ENCODE measurements at places on chromosomes 5 and 9.

- no peak for DNase-seq
Observed at GRCh38 chr9:136764301-136764891, at the start of gene LCN15. LCN15 (minus strand) TSS chr9:136764518; CDS start chr9:136764488, 30 bp downstream.

DNA sequence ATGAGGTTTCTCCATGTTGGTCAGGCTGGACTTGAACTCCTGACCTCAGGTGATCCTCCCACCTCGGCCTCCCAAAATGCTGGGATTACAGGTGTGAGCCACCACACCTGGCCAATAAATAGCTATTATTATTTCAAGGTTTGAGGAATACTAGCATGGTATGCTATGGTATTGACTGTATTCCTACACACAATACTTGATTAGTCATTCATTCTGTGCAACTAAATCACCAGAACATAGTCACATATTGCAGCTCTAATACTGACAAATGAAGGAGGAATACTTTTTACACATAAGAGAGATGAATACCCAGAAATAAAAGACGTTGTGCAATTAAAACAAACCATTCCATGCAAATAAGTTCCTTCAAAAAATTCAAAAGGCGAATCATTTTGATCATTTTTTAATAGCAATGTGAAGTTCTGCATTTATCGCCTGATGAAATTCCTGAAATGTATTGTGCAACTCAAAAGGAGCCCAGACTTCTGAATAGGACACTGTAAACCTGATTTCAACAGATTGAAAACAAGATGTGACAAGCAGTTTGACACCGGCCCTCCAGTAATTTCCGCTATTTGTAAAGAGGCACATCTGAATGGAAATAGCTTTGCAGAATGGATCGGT lies 687.4 kb upstream of the SEMA6A start:
- DNase-seq, result no peak

GRCh38 chr9:85283421-85283820 lies 458.3 kb downstream of the AGTPBP1 start:
- no peak for DNase-seq

DNA sequence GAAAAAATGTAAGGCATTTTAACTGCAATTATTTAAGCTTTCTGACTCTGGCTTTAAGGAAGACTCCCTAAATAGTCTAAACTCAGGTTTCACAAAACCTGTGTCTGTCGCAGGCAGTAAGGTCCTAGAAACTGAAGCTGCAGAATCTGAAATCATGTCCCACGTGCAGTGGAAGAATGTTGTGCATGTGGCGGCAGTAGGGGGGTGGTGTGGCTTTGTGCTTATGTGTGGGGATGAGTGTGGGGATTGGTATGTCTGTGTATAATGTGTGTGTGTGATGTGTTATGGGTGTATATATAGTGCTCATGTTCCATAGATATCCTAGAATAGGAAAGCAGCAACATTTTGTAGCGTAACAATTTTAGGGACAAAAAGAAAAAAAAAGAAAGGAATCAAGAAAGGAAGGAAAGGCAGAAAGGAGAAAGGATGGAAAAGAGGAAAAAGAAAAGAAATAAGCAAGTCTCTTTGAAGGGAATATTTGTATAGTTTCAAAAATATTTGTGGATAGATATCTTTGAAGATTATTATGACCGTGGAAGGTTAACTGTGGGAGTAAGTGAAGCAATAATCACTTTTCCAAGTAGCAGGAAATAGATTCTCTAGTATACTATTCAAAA lies 6.6 kb downstream of the ANKDD1B start:
- no peak for DNase-seq

GRCh38 chr5:176823869-176824412 lies 13.6 kb downstream of the UNC5A start:
- no peak for DNase-seq

DNA sequence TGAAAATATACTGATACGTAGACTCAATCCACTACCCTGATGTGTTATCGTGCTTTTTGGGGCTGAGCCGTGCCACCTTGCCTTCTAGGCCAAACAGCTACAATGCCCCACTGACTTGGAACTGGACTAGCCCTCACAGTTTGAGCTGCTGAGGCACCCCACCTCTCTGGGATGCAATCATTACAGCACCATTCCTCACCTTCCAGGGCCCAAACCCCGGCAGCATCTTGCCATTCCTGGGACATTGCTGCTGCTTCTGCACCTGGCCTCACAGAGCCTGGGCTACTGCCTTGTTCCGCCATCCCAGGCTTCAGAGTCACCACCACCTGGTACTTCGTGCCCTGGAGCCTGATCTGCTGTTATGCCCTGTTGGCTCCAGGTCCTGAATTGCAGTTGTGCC lies 89.5 kb upstream of the SNCAIP start:
- no peak for DNase-seq

DNA sequence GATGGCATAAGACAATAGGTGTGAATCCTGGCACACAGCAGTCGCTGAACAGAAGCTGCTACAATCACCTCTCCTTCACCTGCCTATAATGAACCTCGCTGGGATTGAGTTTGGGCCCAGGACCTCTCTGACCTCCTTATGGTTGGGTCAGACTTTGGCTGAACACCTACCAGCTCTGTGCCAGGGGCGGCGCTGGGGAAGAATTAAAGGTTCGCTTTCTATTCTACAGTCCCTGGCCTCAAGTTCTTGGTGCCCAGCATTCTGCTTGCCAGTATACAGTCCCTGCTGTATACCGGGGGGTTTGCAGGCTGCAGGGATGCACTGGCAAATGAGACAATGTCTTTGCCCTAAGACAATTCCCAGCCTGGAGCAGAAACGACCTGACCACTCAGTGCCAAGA lies 895 bp upstream of the STRBP start:
- DNase-seq, result no peak

DNA sequence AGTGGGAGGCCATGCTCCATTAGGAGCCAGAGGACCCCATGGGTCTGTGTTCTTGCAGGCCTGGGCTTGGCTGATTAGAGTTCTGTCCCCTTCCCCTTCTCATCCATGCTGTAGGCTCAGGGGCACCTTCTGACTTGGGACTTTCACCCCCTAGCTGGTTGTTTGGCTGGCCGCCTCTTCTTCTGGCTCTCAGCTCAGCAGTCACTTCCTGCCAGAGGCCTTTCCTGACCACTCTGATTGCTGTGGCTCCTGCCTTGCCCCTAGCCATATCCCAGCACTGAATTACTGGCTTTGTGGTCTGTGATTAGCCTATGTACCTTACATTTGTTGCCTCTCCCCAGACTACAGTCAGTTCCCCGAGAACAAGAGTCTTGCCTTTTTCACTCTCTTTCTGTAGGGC lies 14.6 kb downstream of the ENTREP1 start:
- no peak for DNase-seq

DNA sequence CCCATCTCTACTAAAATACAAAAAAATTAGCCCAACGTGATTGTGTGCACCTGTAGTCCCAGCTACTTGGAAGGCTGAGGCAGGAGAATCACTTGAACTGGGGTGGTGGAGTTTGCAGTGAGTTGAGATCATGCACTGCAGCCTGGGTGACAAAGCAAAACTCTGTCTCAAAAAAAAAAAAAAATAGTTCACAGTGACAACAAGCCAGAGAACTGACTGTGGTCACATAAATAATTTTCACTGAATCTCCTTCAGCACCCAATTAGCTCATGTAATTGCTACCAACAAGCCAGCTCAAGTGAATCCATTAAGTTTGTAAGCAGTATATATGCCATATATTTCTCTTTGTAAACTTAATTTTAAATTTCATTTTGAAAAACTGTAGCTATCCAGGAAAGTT lies 14.5 kb upstream of the AFAP1L1 start:
- DNase-seq, result no peak

- no peak for DNase-seq
Observed at GRCh38 chr9:20804489-20805250, 120.6 kb downstream of the FOCAD start.

DNA sequence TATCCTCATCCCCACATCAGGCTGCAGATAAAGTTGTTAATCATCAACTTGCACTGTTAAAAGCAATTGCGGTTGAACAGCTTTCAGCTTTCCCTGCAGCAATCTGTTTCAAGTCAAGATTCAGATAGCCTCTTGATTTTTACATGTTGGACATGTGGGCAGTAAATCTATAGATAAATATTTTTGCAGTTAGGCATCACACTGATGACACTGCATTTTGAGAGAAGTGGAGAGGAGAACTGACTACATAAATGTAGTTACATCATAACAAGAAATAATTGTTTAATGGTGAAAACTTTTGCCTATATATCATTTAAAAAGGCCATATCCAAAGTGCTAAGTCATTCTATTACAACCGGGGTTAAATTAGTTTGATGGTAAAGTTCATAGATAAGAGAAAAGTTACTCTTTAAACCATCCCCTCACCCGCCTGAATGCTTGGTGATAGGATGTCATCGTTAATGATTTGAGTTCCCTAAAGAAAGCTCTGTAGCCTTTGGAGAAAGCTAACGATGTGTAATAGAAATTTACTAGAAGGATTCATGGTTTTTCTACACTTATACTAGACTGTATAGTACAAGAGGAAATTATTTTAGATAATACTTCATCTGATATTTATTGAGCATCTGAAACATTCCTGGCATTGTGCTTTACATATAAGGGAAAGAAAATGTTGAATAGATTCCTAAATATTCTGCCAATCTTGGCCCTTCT lies 30.8 kb upstream of the ALDH1A1 start:
- DNase-seq, result no peak

DNA sequence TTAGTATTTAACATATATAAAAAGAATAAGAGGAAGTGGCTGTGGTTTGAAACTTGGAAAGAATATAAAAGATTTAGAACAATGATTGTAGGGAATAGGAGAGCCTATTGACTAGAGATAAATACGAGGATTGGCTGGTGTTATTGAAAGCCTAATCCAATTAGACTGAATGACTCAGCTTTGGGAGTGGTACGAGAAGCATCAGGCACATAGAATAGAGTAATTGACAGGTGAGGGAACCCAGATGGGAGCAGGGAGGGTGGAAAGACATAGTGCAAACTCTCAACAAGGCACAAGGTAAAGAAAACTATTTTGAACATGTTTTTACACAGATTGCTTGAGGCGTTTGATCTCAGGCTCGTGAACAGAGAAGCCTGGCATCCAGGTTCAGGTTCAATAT lies 338.9 kb upstream of the KLF9 start:
- DNase-seq, result no peak

GRCh38 chr5:132456296-132456986 lies 34.1 kb downstream of the IRF1 start:
- no peak for DNase-seq

GRCh38 chr9:133777871-133778270 lies 39.7 kb upstream of the SARDH start:
- no peak for DNase-seq

- DNase-seq, result no peak
Observed at GRCh38 chr5:148927307-148927946, 101.0 kb downstream of the ADRB2 start.

GRCh38 chr5:15452781-15453180 lies 47.2 kb upstream of the FBXL7 start:
- DNase-seq, result no peak

DNA sequence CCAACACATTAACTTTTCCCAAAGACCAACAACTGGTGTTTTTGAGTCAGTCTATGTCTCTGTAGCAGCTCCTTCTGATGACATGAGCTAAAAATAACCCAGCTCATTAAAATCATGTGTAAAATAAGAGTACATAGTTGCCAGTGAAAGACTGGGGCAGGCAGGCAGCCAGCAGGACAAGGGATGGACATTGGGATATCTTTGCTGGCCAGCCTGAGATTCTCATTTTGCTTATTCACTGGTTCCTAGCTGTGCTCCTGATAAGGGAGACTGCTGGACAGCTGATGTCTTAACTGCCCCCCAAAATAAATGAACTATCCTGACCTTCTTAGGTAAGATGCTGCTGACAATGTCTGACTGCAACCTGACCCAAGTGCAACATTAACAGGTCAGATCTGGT lies 33.9 kb downstream of the EPB41L4B start:
- no peak for DNase-seq

DNA sequence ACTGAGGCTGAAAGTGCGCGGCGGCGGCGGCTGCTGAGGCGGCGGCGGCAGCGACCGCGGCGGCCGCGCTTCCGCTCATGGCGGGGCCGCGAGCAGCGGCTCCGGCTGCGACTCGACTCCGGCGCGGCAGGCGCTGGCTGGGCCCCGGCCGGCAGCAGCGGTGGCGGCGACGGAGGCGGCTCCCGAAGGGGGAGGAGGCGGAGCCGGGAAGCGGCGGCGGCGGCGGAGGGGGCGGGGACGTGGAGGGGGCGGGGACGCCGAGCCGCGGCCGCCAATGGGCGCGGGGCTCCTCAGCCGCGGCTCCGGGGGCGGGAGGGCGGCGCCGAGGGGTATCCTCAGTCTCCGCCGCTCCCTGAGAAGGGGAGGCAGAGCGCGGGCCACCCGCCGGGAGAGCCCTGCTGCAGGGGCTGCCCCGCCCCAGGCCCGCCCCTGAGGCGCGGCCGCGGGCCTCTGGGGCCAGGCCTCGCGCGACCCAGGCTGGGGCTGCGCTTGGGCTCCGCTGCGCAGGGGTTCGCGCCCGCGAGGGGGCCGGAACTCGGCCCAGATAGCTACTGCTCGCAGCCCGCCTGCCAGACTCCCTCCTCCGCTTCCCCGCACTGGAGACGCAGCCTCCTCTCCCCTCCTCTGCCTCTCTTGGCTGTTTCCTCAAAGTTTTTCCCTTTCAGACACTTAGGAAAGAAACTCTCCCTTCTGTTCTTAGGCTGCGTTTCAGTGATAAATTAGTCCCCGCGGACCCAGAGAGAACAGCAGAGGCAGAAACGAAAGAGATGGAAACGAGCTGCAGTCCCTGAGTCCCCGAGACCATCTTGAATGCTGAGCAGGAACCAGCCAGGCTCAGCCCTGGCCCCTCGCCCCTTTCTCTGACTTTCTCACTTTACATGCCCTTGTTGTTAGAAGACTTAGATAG lies 85.0 kb upstream of the MELK start:
- peak; percentile 88 for DNase-seq

DNA sequence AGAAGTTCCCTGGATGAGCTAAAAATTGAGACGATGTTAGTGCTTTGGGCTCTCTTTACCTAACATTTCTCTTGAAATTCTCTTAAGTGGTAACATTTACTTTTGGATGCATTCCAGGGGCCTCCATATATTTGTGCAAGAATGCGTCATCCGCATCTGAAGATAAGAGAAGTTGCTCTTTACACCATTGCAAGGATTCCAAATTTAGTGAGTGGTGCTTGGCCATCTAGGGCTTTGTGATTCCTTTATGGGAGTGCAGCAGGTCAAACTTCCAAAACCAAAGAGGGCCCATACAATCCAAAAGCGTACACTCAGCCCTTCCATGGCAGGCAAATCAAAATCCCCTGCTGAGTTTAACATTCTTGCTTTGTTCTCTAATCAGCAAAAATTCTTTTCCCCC lies 102.0 kb upstream of the DMAC1 start:
- no peak for DNase-seq

DNA sequence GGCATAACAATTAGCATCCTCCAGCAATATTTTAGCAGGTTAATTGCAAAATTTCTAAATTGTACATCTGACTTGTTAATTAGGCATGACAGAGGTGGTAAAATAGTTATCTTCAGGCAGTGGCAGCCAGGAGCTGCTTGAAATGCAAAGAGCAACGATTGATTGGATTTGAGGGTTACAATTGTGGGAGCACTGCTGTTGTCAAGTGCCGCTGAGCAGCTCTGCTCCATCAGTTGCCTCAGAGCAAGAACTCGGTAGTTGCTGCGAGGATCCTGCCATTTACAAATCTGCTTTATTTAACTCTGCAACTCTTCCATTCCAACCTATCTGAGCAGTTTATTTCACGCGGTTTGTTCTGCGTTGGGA lies 12.6 kb downstream of the PBX3 start:
- DNase-seq, result no peak
